HFFc6 (cell line): ENCODE measurements at places on chromosomes 12 and 14.

GRCh38 chr12:107470645-107471044 lies 215.0 kb upstream of the PWP1 start:
- DNase-seq = no peak

- no peak for DNase-seq
These were observed 166.6 kb downstream of the KTN1 start for GRCh38 chr14:55746558-55746957.

GRCh38 chr12:104504146-104504545 lies 47.4 kb downstream of the CHST11 start:
- DNase-seq = no peak

- DNase-seq = peak; percentile 90
These were observed 194.1 kb downstream of the ANO6 start for GRCh38 chr12:45409966-45410365.

- no peak for DNase-seq
These were observed 5.3 kb downstream of the STYK1 start for GRCh38 chr12:10668526-10668925.

DNA sequence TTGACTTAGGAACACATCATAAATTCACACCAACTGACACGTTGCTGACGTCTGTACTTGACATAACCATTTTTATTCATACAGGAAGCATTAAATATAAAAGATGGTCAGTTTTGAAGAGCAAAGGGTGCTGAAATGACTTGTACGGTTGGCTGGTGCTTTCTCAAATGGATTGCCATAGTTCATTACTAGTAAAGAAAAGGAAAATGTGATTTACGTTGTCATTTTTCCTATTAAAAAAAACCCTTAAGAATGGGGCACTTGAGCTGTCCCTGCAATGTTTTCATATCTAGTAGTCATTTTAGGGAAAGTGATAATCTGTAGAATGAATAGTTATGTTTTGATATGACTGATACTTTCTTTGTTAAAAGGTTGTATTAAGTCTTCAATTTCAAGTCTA lies 22.5 kb upstream of the MANSC4 start:
- no peak for DNase-seq

DNA sequence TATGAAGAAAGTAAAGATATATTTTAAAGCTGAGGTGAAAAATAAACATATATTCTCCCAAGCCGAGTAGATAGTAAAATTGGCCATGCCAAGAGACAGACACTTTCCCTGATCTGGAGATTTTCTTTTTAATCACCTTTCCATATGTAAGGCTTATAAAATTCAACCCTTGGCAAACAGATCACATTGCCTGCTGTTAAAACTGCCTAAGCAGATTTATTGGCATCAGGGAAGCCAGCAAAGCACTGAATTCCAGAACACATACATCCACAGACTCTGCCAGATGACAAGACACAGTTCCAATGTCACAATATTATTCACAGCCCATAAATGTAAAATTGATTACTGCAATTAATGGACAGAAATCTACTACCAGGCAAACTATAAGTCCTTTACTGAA lies 78.2 kb upstream of the GARIN2 start:
- no peak for DNase-seq

- no peak for DNase-seq
These were observed 575.2 kb upstream of the MDGA2 start for GRCh38 chr14:48250575-48250974.

GRCh38 chr12:120703311-120703942 lies 6.8 kb upstream of the UNC119B start:
- no peak for DNase-seq

- no peak for DNase-seq
These were observed 167.1 kb downstream of the PIK3C2G start for GRCh38 chr12:18428416-18428815.

DNA sequence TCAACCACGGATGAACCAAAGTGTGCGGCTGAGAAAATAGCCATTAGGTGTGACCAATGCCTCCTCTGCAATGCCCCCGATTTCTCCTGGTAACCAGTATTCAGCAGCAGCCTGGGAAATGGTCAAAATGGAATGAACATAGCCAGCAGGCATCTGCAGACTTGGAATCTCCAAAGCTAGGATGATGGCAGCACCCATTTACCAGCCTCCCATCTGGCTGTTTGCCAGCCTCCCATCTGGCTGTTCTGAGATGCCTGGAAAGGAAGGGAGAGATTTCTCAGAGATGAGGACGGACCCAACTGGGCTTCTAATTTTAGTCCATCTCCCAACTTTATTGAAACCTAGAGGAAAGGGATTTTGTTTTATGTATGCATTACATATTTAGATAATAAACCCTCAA lies 16.2 kb downstream of the CLMN start:
- DNase-seq = no peak

DNA sequence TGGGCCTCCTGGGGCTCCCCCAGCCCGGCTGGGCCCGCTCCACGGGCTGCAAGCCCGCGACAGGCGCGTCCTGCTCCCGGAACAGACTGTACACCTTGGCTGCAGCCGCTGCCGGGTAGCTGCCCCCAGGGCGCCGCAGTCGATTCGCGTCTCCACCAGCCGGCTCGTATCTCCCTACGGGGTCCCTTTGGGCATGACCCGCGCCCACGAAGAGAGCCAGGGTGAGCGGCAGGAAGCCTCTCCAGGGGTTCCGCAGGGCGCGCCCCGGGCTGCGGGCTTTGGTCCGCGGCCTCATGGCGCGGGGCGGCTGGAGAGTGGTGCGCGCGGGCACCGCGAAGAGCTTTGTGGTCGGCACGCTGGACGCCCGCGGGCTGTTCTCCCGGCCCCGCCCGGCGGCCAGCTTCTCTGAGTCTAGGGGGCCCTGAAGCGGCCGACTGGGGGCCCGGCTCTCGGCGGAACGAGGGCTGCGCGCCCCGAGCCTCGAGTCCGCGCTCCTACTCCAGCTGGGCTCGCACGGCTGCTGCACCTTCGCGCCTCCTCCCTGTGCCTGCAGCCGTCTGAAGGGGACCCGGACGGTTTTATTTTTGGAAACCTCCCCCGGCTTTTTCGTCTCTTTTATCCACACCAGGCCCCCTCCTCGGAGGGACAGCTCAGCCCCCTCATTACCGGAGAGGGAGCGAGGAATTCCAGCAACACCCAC lies at the start of gene LTBP2:
Gene LTBP2, minus strand, starts transcription at position 588 of the 700 bp plus-strand sequence. Its CDS starts 293 bp downstream, at position 295.
- DNase-seq = no peak

- no peak for DNase-seq
These were observed 138.7 kb downstream of the PDE3A start for GRCh38 chr12:20507056-20507455.

GRCh38 chr12:69047990-69048389 lies 115.0 kb upstream of the CPM start:
- DNase-seq = no peak

DNA sequence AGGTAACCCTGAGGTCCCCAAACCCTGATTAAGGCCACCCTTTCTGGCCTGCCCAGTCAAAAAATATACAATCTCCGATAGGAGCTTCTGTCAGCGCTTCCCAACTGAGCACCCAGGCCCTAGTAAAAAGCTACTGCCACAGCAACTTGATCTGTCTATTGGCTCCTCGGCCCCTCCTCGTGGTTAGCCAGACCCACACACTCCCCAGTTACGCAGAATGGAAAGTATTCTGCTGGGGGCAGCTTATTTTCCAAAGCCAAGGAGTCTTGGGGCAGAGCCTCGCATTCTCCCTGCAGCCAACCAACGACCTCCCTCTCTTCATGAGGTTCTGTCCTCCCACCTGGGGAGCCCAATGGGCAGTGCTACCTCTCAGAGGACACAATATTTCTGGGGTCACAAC lies 32.1 kb downstream of the FMNL3 start:
- no peak for DNase-seq

GRCh38 chr12:108207791-108208730 lies 79.0 kb downstream of the WSCD2 start:
- DNase-seq = no peak

- peak; percentile 84 for DNase-seq
These were observed 59.5 kb downstream of the VEZT start for GRCh38 chr12:95277139-95277538.

GRCh38 chr14:93231129-93231979 lies 24.3 kb downstream of the UBR7 start:
- DNase-seq = peak; percentile 43

DNA sequence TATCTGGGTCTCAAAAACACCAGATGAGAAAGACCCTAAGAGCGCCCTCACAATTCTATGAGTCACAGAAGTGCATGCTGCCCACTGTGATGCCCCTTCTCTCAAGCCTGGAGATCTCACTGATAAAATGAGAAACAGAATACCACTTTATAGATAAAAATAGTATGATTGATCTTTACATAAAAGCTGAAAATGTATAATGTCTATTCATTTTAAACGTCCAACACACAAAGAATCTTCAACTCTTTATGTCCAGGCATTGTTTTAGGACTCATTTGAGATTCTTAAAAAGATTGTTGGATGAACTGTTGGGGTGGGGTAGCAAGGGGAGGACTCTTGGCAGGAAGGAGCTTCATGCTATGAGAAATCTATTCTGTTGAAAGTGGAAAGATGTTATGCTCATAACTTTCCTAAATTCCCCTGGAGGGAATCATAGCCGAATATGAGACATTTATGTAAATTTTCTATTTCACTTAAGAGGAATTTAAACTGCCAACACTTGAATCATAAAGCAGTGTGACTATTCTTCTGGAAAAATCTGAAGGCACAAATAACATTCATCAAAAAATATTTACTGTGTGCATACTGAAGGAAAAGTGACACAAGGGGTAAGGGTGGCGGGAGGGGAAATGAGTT lies 174.6 kb downstream of the STXBP6 start:
- DNase-seq = no peak

- DNase-seq = no peak
These were observed 110.9 kb downstream of the ALG10B start for GRCh38 chr12:38427442-38427841.

- DNase-seq = no peak
These were observed 3.2 kb downstream of the SIX4 start for GRCh38 chr14:60720962-60721325.

DNA sequence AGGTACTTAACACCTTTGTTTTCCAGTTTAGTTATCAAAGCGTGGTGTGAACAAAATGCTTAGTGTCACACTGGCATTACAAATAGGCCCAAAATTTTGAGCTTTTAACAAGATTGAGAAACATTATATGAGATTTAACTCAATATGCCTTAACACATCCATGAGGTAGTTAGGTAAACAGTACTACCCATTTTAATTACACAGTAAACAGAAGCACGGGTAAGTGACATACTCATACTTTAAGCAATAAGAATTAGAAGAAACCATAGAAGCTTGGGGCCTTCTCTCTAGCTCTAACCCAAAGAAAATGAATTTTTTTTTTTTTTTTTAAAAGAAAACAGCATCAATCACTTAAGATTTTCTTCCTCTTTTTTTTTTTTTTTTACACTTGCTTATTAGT lies 15.5 kb upstream of the PHLDA1 start:
- no peak for DNase-seq

GRCh38 chr14:30532264-30532663 lies 26.7 kb upstream of the G2E3 start:
- DNase-seq = no peak

DNA sequence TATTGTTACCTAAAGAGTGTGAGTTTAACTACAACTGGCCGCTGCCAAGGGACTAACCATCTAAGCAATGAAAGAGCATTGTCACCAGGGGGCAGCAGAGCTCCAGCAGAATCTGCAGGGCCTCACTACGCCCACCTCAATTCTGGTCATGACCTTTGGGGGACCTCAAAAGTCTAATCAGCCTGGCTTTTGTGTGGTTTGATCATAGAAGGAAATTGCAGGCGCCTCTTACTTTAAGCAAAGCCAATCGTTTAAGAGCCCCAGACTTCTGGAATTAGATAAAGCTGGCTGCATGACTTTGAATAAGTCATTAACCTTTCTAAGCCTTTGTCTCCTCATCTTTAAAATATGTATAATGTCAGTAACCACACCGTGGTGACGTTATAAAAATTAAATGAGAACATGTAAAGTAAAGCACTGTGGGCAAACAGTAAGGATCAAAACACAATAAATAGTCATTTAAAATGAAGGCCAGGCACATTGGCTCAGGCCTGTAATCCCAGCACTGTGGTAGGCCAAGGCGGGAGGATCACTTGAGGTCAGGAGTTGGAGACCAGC lies 58.6 kb downstream of the TBX3 start:
- DNase-seq = peak; percentile 81

GRCh38 chr14:67908052-67908754 lies 88.6 kb downstream of the RAD51B start:
- no peak for DNase-seq
